ENCODE measurements at places on chromosomes 3 and 15.

DNA sequence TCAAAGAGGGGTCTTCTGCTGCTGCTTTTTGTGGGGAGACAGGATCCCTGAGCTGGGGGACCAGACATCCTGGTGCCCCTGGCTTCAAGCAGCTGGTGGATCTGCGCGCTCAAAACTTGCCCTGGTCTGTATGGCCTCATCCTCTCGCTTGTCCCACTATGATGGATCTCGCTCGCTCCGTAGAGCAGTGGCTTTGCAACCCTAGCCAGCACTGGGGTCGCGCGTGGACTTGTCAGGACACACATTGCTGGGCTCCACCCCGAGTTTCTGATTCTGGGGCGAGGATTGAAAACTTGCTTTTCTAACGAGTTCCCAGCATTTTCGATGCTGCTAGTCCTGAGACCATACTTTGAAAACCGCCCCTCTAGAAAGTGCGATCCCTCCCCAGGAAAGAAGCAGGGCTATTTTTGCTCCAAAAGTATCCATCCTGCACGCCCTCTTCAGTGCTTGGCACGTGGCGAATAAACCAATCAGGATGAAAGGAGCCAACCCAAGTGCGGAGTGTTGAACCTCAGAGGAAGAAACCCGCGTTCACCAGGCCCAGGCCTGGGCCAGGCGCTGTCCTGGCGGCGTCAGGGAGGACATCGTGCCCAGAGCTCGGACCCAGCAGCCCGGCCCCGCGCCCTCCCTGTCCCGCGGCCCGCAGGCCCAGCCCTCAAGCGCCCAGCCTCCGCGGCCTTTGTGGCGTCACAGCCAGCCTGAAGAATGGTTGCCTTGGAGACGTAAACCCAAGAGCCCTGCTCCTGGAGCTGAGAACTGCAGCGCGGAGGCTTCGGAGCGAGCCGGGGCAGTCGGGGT, at the start of gene CFAP100:
Gene CFAP100 (plus strand): TSS at position 731 of the 798 bp plus-strand sequence. CDS start 1,092 bp downstream, outside the sequence.
- DNase-seq = no peak

- DNase-seq = no peak
Observed at GRCh38 chr3:65893631-65894030, 145.1 kb downstream of the MAGI1 start.

GRCh38 chr15:26939398-26939797, 31.6 kb upstream of the GABRG3 start:
- no peak for DNase-seq

DNA sequence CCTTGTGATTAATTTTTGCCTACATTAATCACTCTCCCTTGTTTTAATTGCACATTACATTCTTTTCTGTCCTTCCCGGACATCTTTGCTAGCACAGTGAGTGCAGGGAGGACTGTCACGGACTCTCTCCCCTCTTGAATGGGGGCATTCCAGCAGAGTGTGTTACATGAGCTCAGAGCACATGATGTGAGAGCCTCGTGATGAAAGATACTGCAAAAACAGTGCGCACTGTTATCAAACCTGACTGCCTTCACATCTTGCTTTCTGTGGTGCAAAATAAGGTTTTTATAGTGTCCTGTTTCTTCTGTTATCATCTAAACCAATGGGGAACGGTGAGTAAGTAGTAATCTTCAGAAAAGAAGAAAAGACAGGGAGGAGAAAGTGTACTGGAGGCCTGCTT, 167.5 kb downstream of the PGPEP1L start:
- DNase-seq = no peak

DNA sequence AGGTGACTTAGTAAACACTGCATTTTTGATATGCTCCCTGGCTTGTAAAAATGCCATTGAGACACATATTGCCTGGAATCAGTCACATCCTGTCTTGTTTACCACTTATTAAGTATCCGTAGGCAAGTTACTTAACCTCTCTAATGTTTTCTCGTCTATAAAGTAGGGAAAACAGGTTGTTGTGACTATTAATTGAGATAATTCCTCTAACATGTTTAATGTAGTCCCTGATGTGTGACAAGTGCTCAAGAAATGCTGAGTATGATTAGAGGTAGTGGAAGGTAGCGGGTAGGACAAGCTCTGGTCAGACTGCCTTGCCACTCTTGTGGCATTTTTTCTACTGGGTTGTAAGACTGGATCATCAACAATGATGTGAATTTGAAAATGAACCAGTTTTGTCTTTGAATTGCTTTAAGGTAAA, 54.1 kb downstream of the NFKBIZ start:
- no peak for DNase-seq

DNA sequence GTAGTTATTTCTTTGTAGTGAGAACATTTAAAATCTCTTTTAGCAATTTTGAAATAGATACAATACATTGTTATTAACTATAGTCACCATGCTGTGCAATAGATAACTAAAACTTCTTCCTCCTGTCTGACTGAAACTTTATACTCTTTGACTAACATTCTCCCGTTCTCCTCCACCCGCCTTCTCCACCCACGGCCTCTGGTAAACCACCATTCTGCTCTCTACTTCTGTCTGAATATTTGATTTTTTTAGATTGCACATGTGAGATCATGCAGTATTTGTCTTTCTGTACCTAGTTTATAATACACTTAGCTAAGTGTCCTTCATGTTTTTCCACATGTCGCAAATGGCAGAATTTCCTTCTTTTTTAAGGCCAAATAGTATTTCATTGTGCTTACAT, 72.8 kb upstream of the RBM5 start:
- DNase-seq = no peak

- no peak for DNase-seq
Observed at GRCh38 chr3:120682095-120682681, at the start of gene HGD. HGD (minus strand) TSS chr3:120682239; CDS start chr3:120682111, 128 bp downstream.

DNA sequence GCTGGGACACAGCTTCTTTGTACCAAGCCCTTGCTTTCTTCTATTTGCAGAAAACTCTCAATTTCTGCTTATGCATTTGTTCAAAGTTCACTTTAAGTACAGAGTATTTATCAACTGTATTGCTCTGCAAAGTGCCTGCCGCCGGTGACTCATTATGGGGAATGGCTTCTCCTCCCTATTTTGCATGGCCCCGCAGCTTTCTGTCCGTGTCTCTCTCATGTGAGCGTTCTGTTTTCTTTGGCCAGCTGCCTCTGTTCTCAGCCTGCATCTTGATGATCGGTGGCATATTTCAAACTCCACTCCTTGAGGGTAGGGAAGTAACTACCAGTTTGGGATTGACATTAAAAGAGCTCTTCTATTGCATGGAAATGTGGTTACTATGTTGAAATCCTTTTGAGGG, 28.6 kb upstream of the ST8SIA2 start:
- DNase-seq = no peak

- no peak for DNase-seq
Observed at GRCh38 chr15:69854521-69855181, 243.1 kb downstream of the TLE3 start.

- DNase-seq = no peak
Observed at GRCh38 chr3:105747696-105748095, 121.1 kb downstream of the CBLB start.

- no peak for DNase-seq
Observed at GRCh38 chr3:29466442-29466841, 185.6 kb downstream of the RBMS3 start.

DNA sequence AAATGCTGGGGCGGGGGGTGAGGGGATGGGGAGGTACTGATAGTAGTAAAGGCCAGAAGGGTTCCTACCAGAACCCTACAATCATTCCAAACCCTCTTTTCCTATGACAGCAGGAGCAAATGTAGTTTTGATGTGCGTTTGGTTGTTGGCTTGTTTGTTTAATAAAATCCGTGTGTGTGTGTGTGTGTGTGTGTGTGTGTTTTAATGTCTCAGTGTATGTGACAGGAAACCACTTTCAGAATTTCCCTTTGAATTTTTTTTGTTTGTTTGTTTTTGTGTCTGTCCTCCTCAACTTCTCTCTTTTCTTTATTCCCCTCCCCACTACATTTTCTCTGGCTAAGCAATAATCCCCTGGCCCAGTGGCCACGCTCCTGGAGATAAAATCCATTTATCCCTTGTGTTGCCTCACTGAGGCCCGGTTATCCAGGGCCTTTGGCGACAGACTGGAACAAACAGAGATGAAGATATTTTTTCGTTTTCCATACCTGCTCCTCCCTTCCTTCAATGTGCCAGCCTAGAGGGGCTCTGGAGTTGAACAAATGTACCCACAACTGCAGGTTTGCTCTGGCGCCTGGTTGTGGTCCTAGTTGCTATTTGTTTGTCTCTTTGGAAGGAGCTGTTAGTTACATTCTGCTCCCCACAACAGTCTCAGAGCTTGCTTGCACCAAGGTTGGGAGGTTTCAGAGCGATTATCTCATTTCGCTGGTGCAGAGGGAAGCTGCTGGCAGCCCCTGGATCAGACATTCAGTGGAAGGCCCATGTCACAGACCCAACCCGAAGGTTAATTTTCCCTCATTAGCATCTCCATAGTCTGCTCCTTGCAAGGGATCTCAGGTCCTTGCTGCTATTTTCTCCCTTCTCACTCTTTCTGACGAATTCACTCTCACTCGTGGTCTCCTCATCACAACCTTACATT, 17.9 kb downstream of the NR2F2 start:
- DNase-seq = no peak

DNA sequence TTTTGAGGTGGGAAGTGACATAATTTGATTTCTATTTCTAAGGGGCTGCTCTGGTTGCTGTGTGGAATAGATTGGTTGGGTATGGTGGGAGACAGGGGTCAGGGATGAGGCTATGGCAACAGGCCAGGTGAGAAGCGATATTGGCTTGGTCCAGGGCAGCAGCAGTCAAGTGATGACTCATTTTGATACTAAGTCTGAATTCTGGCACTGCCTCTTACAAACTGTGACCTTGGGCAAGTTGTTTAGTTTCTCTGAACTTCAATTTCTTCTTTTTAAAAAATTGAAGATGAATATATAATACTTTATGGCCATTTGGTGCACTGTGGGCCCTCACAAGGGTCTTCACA, 40.4 kb upstream of the CLSTN2 start:
- DNase-seq = no peak

GRCh38 chr3:67384016-67384415, 270.4 kb downstream of the SUCLG2 start:
- no peak for DNase-seq

- DNase-seq = no peak
Observed at GRCh38 chr3:125053304-125053699, 2.5 kb downstream of the HEG1 start.

DNA sequence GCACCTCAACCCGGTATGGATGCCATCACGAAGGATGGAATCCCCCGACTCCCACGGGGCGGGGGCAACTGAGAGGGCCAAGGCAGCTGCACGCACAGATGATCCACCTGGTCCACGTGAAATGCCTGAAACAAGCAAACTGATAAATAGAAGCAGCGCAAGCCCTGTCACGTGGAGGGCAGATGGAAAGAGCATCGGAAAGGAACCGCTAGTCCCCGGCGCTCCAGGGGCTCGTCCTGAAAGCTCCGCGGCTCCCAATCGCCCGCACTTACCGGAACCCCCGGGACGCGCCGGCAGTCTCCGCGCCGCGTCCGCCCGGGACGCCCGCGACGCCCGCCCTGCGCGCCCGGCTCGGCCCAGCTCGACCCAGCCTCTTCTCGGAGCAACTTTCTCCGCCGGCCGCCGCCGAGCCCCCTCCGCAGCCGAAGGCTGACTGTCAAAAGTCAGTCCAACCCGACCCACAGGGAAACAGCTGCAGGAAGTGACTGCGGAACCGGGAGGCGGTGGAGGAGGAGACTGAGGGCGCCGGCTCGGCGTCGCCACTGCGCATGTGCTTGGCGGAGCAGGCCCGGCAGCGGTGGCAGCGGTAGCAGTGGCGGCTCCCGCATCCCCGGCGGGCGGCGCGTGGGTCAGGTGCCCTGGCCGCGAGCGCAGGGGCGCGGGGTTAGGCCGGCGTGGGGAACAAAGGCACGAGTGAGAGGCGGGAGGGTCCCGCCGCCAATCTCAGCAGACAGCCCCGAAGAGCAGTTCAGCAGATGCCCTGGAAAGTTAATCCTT, at the start of gene ZMAT3:
Gene ZMAT3 (minus strand): TSS at position 487 of the 777 bp plus-strand sequence. CDS start 4,057 bp downstream, outside the sequence.
- peak; percentile 51 for DNase-seq

- DNase-seq = no peak
Observed at GRCh38 chr15:38886315-38887163, 321.9 kb upstream of the RASGRP1 start.

DNA sequence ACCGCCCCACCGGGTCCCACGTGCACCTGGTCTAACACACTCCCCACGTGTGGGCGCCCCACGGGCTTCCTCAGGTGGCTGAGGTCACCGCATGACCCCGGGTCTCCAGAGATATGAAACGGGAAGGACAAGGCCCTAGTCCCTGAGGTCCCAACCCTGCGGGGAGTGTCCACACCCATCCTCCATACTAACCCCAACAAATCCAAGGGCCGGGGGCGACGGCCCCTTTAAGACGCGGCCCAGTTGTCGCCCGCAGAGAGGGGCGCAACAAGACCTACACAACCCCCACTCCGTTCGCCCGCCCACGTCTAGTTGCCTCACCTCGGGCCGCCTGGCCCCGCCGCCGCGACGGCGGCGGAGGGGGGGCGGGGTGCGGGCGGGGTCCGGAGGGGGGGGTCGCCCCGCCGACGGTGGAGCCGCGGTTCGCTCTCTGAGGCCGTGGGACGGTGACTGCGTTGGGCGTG, 396 bp downstream of the INO80 start:
- peak; percentile 40 for DNase-seq

Measured in DMS 273 treated with DMSO at 0.1 percent for 48 hours (cell line).